ENCODE measurements at places on chromosomes 5 and 9.

DNA sequence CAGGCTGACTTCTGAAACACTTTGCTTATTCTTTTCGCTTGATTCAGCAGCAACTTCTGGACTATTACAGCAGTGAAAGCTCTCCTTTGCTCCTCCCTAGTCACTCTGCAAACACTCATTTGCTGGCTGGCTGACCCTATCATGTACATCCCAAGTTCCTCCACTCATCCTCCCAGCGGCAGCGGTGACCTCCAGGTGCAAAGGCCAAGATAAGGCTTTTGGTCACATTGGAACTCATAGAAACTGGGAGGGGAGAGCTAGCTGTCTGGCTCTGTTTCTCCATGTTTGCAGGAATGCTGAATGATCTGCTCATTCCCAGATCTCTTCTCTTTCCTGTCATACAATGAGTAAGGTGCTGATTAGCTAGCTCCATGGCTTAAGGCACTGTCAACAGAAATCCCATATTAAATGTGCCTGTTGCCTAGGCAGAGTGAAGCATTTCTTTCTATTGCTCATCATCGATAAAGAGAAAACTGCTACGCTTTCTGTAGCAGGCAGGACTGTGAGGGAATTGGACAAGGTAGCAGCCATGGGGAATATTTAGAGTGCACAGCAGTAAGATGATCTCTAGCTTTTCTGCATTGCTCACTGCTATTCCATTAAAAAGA is 250.5 kb upstream of the PDE4D start:
- no peak for DNase-seq

GRCh38 chr9:120893611-120894307 is 16.8 kb upstream of the PHF19 start:
- DNase-seq = peak; percentile 31

DNA sequence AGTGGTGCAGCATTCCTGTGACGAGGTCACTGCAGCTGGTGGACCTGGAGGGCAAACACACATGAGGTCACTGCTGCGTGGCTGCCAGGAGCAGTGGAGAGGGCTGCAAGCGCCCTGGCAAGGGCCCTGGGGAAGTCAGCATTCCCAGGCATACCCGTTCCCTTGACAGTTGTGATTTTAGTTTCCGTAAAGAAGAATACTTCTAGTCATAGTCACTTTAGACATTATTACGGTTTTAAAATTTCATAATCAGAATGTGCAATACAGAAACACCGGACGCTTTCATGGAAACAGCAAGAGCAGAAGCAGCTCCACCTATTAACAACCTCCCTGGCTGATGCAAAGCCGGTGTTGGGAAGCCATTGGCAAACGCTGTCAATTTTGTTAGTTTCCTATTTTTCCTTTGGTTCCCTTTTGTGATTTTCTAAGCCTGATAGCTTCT is 129.8 kb downstream of the GADD45G start:
- DNase-seq = no peak

- DNase-seq = no peak
These were observed 142.1 kb downstream of the EPB41L4A start for GRCh38 chr5:112276991-112277390.

DNA sequence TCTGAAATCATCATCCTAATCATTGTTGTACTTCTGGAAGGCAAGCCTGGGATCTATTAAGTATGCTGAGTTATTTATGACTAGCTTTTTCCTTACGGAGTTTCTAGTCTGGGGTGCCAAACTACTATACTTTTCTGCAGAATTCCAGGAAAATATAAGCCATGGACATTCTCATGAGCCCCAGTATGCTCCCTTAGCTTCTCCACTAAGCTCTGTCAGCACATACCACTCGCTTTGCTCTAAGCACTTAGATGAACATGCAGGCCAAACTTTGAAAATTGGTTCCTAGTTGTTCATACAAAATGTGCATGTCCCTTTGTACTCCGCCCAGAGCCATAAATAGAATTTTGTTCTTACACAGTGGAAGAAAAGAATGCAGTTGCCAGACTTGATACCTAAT is 284.6 kb downstream of the ARRDC3 start:
- no peak for DNase-seq

- DNase-seq = no peak
These were observed 13.7 kb upstream of the DAB2IP start for GRCh38 chr9:121637713-121638220.

DNA sequence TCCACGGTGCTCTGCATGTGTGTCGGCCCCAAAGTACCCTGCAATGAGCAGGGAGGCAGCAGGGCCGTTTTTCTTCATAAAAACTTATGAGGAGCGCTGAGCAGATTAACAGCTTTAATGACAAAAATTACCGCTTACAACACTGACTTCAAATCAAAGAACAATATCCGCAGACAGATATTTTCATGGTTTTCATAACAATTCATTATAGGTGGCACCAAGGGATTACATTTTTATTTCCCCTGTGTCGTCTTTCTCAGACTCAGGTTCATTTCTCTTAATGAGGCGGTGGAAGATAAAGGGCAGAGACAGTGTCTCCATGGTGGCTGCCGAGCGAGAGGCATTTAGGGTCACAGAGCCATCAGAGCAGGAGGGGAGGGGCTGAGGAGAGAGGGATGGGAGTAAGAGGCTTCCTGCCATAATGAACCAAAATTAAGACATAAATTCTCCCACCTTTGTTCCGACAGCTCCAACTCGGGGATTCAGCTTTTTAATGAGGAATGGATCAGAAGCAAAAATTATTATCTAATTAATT is 240.7 kb upstream of the CLINT1 start:
- no peak for DNase-seq

- DNase-seq = peak; percentile 23
These were observed 136.9 kb upstream of the FBN2 start for GRCh38 chr5:128674837-128675446.

DNA sequence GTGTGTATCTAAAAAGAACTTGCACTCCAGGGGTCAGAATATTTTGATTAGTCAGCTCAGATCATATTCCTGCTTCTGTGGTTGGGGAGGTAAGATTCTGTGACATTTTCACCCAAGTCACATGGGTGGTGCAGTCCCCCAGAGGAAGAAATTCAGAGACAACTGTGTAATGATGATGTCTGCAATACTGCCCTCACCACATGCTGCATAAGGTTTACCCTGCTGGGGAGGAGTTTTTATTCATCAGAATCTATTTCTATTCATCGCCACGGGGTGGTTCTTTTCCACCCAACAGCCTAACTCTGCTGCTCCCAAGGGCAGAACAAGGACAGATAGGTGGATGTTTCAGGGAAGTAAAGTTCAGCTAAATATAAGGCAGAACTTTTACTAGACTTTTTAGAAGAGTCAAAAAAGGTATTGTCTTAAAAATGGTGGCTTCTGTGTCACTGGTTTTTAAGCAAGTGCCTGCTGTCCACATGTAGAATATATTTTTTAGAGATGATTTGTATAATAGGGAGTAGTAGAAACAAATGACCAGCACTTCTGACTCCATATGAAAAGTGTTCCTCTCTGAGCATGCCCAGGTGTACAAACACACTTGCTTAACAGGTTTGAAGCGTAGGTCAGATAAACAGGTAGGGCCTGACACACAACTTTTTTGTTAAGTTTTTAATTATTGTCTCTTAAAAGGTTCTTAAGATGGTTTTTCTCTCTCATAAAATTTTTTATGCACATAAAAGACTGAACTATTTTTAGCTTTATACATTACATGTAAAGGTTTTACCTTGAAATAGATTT is 352.7 kb downstream of the LRRC70 start:
- DNase-seq = no peak

DNA sequence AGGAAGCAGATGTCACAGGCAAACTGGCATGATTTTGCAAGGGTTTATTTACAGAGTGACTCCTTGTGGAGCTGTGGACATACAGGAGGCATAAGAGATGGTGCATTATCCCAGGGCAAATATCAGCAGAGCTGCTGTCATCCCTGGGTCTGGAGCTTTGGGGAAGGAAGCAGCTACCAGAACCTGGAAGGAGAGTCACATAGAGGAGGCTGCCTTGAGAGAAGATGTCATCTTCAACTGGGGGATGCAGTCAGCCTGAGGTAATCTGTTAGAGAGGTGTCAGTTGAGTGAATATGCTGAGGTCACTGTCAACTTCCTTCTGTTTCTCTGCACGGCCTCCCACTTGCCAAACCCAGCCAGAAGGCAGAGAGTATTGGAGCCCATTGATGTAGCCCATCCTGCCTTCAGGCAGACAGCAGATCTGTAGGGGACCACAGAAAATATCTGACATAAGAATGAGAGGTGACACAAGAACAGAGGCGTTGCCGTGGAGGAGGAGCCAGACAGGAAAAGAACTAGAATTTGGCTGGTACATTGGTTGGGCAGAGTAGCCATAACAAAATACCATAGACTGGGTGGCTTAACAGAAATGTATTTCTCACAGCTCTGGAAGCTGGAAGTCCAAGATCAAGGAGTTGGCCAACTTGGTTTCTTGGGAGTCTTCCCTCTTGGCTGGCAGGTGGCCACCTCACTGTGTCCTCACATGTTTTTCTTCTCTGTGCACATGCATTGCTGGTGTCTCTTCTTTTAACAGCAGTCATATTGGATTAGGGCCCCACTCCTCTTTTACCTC is 102.8 kb downstream of the SNX18 start:
- DNase-seq = no peak

DNA sequence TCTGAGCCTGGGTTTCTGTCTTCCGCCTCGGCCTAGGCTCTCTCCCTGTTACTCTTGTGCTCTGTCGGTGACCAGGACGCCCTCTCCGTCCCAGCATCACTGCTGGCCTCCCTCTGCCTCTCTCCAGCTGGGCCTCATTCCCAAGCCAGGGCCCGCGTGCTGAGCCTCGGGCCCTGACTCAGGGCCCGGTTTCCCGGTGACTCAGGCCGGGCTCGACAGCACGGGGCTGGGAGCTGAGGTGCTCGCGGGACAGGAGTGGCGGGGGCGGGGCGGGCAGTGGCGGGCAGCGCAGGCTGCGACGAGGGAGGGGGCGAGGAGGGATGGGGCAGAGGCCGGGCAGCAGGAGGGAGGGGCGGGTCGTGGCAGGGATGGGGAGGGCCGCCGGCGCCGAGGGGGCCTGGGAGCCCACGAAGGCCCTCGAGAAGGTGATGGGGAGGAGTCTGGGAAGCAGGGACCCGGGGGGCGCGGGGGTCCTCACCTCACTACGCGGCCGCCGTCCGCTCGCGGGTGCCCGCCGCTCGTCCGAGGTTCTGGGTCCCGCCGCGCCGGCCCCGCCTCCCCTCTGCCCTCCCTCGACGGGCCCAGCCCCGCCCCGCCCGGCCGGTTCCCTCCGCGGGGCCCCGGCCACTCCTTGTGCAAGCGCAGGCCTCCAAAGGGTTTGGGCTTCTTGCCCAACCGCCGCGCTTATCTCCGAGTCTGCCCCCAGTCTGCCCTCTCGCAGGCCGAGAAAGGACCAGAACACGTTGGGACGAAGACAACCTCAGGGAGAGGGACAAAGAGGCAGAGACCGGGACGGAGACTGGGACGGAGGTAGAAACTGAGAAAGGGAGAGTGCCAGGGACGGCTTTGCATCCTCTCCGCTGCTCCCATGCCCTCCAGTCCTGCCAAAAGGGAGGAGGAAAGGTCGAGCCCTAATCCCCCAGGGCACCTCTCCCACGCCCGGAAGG is at the start of gene ARAP3:
ARAP3 (minus strand) TSS at position 536 of the 947 bp plus-strand sequence. CDS start 1,744 bp downstream, outside the sequence.
- DNase-seq = peak; percentile 69
